Fibroblast of skin of back (primary cell): ENCODE measurements at places on chromosomes 6 and 20.

- DNase-seq, result no peak
Measured at GRCh38 chr6:85775883-85776282, 133.2 kb upstream of the SYNCRIP start.

DNA sequence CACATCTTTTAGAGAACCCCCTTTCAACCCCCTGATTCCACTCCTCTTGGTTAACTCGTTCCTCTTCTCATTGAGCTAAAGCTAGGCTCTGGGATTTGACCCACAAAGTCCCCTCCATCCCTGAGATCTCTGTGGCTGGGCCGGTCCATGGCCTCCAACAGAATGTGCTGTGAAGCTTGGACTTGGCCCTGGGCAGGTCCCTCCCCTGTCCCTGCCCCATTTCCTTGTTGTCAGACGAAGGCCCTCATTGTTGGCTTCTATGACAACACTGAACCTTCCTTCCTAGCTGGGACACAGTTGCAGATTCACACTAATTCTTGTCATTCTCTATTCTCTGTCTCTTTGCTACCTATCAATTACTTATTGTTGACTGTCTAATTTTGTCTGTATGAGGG lies 156.1 kb downstream of the SYCP2 start:
- DNase-seq, result no peak

DNA sequence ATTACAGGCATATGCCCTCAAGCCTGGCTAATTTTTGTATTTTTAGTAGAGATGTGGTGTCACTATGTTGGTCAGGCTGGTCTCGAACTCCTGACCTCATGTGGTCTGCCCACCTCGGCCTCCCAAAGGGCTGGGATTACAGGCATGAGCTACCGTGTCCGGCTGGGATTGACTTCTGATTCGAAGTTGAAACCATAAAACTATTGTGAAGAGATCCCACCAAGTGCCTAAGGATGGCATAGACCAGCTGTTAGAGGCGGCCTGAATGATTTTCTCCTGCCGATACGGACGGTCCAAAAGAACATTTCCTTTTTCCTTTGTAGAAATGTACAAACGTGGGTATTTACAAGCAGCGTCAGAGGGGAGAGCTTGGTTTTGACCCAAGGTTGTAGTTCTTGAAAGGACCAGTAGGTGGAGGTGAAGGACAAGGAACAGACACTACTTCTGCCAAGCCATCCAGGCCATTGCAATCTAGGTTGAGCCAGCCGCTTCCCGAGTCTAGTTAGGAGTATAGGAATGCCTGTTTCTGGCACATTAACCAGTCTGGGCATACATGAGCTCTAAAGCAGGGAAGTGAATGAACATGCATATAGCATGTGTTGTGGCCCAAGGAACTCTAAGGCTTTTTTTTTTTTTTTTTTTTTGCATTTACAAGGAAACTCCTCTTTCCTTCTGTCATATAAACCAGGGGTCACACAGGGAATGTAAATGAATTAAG lies 29.0 kb downstream of the MOCS3 start:
- DNase-seq, result peak; percentile 86

DNA sequence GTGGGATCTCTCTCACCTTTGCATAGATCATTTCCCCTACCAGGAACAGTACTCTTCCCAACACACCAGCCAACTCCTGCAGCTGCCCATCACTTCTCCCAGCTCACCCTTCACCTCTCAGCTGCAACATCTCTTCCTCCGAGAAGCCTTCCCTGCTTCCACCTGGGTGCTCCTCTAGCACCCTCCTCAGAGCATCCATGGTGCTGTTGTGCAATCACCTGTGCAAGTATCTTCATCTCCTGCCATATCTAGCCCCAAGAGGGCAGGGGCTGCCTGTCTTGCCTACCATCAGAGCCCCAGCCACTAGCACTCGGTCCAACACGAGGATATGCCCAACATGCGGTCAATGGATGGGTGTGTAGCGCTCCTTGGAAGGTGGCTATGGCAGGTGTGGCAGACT lies 75.8 kb downstream of the BANF2 start:
- no peak for DNase-seq

- DNase-seq, result no peak
Measured at GRCh38 chr20:21708738-21709534, 3.5 kb downstream of the PAX1 start.

DNA sequence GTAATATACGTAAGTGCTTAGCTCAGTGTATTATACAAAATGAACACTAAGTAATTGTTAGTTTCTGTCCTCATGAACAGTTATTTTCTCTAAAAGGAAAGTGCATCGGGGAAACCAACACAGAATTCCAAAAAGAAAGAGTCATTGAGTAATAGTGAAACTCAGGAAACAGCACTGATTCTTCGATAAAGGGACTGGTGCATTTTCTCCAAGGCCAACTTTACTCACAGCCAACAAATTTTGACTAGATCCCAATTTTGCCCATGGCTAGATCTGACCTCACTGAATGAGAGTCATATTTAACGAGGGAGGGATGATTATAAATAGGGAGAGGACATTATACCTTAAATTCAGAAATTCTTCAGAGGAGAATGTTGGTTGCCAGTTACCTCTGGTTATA lies 390.9 kb upstream of the NRSN1 start:
- no peak for DNase-seq

DNA sequence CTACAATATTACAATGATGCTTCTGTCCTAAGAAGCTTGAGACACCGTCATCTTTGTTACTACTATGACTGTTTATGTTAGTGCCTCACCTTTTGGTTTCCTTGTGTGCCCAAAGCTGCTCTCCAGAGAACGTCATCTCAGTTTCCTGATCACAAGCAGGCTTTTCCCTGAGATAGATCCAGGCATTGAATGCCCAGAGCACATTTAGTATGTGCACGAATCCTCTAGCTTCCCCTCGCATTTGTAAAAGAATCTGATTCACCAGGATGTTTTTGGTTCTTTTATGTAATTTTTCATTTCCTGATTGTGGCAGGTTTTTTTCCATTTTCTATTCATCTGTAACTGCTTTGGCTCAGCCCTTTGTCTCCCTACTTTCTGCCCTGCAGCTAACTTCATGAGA lies 100.2 kb upstream of the TMEM181 start:
- no peak for DNase-seq

DNA sequence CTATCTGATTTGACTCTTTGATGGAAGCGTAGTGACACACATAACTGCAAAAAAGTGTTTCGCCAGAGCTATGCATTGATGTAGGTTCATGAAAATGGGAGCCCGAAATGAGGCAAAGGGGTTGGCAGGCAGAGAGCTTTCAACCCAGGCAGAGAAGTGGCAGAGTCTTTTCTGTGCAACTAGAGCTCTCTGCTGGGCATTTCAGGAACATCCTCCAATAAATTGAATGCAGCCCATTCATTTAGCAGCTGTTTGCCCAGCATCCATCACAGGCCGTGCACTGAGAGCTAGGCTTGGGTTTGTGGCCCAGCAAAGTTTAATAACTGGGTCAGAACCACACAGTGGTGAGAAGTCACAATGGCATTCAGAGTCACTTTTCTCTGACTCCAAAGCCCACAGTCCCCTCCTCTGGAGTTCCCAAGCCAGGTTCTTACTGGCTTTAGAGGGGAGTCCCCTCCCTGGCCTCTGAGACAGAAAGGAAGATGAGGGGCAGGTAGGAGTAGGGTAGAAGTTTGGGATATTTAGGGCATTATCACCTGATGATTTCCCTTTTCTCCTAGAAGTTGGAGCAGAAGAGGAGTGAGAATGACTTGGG lies 31.8 kb upstream of the ELMO2 start:
- DNase-seq, result peak; percentile 30

DNA sequence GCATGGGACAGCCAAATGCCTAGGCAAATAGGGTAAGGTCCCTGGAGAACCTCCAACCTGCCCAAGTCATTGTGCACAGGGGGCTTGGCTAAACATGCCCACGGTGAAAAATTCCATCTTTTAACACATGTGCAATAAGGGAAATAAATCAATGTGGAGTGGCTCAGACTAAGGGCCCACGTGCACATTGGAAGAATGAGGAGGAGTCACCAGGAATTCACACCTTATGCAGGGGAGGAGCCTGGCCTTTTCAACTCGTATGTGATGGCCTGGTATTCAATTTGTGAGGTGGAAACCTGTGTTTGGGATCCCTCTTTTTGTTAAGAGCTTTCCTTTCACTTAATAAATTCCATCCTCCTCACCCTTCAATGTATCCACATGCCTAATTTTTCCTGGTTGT lies 12.6 kb downstream of the C6orf52 start:
- no peak for DNase-seq

- peak; percentile 48 for DNase-seq
Measured at GRCh38 chr6:81241126-81242041, 511.1 kb downstream of the TENT5A start.

- no peak for DNase-seq
Measured at GRCh38 chr20:44648068-44648467, 3.4 kb downstream of the ADA start.

GRCh38 chr20:5171064-5171789 lies 44.4 kb downstream of the CDS2 start:
- peak; percentile 6 for DNase-seq

DNA sequence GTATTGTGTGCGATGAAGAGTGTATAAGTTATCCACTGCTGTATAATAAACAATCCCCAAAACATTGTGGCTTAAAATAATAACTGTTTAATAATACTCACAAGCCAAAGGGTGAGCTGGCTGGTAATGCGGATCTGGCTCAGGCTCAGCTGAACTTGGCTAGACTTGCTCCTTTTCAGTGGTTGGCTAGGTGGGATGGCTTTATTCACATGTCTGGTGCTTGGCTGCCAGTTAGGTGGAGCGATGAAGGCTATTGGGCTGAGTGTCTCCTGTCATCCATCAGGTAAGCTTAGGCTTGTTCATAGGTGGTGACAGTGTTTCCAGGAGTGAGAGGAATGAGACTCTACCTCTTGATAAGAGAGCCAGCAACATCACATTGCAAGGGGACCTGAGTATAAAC lies 135.0 kb upstream of the ASCC3 start:
- no peak for DNase-seq

DNA sequence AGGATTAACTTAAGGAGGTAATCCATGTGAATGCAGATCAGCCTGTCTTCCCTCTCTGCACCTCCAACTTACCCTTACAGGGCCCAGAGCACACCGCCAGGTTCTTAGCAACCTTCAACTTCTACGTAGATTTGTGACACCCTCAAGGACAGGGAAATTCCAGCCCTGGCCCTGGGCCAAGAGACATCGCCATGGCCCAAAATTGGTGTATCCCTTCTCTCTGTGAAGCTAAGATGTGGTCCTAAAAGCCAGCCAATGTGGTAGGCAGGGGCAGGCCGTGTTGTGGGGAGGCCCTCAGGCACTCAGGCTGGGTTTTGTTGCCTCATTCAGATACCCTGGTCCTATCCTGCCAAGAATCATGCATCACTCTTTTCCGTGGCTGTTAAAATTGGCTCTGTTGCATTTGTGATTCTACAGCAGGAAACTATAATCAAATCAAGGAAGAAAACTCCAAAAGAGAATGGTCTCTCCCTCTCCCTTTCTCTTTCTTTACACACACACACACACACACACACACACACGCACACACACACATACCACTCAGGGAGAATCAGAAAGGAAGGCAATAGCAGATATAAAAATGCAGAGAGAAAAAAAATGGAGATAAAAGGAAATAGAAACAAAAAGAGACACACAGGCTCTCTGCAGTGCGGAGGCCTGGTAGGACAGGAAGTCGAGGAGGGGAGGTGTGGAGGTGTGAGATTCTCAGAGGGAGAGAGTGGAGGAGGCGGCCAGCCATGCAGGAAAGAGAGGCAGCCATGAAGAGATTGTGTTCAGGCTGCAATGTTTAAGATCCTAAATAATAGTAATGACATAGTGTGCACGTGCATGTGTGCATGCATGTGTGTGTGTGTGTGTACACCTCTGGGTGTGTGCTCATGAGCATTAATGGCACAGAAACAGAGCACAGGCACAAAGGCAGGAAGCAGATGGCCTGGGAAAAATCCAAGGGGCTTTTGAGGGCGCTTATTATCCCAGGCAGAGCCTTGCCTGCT lies 201.8 kb upstream of the LRFN2 start:
- no peak for DNase-seq

GRCh38 chr20:64250027-64250426 lies 5.5 kb upstream of the PCMTD2 start:
- no peak for DNase-seq

- no peak for DNase-seq
Measured at GRCh38 chr6:139341060-139341459, 33.4 kb downstream of the CITED2 start.

DNA sequence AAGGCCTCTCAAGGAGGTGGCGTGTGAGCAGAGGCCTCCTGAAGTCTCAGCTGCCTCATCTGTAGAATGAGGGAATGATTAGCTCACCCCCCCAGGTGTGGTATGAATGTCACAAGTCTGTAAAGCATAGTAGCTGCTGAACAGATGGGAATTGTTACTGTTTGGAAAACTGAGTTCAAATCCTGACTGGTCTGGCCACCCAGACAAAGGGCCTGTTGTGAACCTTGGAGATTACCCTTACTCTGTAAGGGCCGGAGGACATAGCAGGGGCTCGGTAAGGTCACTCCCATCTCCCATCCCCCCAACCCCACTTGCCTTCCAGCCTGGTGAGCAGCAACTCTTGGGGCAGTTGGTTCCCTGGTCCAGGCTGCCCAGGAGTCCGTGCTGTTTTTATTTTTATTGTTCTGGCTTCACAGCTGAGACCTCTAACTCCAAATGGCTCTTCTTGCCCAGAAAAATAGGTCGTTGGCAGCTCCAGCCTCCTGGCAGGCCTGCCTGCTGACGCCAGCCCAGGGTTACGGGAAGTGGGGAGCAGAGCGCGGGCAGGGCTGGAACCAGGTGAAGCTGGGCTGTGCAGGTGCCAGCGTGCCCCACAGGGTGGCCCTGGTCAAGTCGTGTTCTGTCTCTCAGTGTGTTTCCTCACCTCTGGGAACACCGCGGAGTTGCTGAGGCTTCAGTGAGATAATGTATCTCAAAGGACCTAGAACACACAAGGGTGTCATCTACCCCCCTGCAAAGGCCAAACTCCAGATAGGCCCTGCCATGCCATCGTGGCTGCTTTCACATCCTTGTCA lies 4.5 kb upstream of the SIRPA start:
- no peak for DNase-seq

- DNase-seq, result peak; percentile 84
Measured at GRCh38 chr6:135535989-135536414, 38.5 kb upstream of the AHI1 start.

DNA sequence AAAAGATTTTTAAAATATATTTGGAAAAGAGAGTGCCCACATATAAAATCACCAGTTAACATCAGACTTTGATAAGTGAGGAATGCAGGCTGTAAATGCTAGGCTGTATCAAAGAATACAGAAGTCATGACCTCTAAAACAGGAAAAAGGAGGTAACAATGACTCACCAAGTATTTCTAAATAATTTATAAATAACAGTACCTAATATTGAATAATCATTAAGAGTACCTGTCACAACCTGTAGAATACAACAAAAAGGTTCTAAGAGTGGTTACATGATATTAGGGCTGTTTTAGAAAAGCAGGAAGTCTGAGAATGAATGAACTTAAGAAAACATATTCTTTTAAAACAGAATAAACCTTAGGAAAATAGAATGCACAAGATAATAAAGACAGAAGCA lies 173.1 kb upstream of the CST7 start:
- DNase-seq, result no peak

DNA sequence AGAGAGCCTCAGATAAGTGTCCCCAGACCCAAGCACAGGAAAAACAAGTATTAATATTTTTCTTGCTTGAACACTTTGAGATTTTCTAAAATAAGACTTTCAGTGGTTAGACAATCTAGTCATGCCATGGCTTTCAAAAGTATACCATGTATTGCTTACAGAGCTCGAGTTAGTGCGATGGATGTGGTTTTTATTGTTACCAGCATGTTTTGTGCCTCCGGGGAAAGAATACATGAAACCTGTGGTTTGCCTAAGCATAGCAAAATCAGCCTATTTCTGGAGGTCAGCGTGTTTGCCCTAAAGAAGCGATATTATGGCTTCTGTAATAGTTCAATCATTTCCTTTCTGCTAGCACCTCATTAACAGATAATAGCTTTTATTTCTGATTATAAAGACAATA lies 21.6 kb downstream of the RIN2 start:
- DNase-seq, result no peak
